Stimulated activated effector memory CD8-positive, alpha-beta T cell treated with anti-CD3 and anti-CD28 coated beads, Interleukin-12 subunit alpha, Interleukin-12 subunit beta, amount 100 ng/mL, for 72 hours (primary cell): ENCODE measurements at places on chromosomes 7 and 10.
A peak's percentile ranks its signal among the peaks of the same experiment; 100 is the strongest.

DNA sequence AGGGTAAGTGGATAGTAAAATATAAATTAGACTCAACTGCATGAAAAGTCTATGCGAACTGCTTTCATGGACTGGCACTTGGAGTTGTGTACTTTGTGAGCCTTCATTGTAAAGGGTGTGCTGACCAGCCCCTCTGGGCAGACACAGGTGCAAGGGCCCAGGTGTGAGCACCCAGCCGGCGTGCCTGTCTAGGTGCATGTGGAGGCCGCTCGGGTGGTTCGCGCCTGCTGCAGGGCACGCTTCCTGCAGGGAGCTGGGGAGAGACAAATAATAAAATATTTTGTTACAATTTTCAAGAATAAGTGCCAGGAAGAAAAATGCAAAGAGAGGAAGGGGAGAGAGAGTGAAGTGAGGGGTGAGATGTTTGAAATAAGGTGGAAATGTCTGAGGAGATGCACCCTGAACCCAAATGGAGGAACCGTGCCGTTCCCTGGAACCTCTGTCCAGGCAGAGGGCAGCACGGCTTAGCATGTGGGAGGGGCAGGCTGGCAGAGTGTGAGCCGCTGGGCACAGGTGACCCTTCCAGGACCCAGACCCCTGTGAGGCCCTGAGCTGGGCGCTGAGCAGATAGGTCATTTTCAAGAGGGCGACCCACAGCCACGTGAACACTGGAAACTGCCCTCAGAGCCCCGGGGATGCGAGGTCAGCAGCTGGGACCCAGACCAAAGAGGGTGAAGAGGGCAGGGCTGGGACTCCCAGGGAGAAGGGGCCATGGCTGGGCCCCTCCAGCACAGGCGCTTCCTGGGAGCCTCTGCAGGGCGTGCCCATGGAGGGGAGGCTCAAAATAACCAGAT, 28.7 kb downstream of the RNF32 start:
- no peak for DNase-seq

GRCh38 chr10:59085054-59085453, 91.4 kb upstream of the PHYHIPL start:
- no peak for DNase-seq

GRCh38 chr7:4124556-4125477, 557.3 kb upstream of the FOXK1 start:
- DNase-seq: no peak

DNA sequence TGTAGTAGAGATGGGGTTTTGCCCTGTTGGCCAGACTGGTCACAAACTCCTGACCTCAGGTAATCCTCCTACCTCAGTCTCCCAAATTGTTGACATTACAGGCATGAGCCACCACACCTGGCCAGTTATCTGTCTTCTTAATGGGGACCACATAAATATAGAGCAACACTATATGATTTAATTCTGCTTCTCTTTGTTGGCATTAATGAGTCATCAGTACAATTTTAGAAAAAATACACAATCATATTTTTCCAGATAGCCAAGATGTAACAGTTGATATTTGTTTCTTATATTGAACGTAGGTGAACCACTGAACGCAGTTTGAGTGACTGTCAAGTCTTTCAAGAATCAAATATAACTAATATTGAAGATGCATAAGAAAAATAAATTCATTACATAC, 48.5 kb downstream of the LCOR start:
- DNase-seq: no peak

GRCh38 chr7:101691822-101692384, 62.8 kb upstream of the MYL10 start:
- DNase-seq: no peak

DNA sequence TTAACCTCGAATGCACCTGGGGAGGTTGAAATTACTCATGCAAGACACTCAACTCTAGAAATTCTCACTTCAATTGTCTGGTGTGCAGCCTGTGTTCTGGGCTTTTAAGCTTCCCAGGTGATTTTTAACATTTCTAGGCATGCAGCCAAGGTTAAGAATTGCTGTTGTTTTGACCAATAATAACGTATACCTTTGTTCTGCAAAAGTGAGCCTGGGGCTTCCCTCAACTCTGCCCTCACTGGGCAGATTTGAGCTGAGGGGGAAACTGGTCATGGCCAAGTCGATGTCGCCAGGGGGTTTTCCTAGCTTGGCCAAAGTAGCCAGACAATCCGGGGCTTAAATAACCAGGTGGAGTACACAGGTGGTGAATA, 568 bp downstream of the PRSS2 start:
- DNase-seq: no peak

DNA sequence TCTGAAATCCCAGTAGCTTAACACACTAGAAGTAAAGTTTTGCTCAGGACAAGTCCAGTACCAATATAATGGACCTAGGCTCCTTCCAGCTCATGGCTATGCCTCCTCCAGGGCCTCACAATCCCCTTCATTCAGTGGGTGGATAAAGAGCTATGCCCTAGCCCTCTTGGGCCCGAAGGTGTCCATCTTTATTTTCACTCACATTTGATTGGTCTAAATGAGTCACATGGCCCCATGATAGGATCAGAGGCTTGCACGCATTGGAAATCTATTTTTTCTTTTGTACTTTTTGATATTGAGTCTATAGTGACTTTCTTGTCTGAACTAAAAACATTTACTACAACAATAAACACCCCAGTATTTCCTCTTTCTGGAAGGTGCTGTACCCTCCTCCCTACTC, 202.6 kb upstream of the CTBP2 start:
- no peak for DNase-seq

GRCh38 chr10:241966-242643, 106.8 kb downstream of the ZMYND11 start:
- DNase-seq: no peak

DNA sequence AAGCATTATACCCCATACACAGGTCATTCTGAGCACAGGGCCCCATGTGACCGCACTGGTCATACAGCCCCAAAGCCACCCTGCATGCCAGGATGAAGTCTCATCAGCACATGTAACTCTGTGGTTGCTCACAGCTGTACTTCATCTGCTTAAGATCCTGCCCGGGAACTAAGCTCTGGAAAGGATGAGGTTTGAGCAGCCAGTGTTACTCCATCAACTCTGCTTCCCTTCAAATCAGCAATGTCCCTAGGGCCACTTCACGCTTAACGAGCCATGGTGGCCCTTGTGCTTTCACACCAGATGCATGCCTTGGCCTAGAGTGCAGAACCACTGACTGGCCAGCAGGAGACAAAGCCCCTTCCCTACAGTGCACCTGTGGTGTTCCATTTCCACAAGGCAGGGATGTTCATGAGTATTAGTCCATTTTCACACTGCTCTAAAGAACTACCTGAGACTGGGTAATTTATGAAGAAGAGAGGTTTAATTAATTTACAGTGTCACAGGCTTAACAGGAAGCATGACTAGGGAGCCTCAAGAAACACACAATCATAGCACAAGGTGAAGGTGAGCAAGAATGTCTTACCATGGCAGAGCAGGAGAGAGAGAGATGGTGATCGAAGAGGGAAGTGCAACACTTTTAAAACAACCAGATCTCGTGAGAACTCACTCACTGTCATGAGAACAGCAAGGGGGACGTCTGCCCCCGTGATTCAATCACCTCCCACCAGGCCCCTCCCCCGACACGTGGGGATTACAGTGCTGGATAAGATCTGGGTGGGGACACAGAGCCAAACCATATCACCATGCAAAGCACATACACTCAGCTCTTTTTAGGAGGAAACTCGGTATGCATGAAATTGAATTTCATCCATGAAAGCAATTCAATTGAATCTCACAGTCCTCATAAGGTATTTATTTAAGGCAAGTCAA, 149.0 kb upstream of the CDCA7L start:
- DNase-seq: no peak

- no peak for DNase-seq
Measured at GRCh38 chr7:2482725-2483451, 6.7 kb upstream of the GRIFIN start.

GRCh38 chr10:1966712-1967376, 229.5 kb upstream of the ADARB2 start:
- no peak for DNase-seq

- no peak for DNase-seq
Measured at GRCh38 chr7:70237831-70238575, 639.7 kb downstream of the AUTS2 start.

- no peak for DNase-seq
Measured at GRCh38 chr7:26891400-26892350, 27.3 kb upstream of the SKAP2 start.

GRCh38 chr10:30671026-30671616, 41.6 kb upstream of the LYZL2 start:
- no peak for DNase-seq

GRCh38 chr10:19629567-19629966, 186.7 kb upstream of the PLXDC2 start:
- no peak for DNase-seq

GRCh38 chr10:107083388-107084009, 81.0 kb downstream of the SORCS1 start:
- DNase-seq: no peak

GRCh38 chr10:89367529-89367928, 10.3 kb upstream of the IFIT1B start:
- DNase-seq: no peak

DNA sequence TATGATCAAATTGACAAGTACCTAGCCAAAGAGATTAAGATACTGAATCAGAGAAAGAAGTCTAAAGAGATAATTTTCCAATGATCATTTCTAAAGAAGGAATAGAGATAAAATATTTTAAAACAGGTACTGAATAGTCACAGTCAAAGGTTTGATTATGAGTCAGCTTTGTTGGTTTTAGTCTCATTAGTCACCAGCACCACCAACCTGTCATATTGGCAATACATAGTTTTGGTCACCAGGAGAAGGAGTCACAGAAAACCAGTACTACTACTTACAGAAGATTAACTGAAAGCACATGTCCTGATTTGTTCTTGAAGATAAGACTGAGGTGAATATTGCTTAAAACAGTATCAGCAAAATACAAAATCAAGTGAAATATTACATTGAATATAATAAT, 34.6 kb downstream of the ZEB1 start:
- no peak for DNase-seq

DNA sequence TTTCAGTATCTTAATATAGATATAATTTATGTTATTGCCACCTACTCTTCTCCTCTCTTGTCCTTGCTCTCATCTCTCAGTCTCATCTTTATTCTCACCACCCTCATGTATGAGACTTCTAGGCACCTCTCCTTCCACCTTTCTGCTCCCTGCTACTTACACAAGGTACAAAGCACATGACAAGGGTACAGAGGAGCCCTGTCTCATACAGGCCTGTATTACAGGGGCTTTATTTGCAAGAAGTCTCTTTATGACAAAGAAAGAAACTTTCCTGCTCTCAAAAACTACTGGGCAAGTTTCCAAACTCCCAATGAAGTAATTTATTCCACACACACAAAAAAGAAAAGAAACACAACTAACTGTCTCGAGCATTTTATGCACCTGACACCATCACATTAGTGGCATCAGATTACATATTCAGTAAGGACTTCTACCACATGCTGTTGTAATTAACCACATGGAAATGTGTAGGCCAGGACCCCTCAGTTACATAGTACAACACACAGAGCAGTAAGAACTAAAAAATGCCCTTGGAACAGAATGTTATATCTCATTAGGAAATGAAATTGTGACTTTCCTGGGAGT, 253.1 kb downstream of the FZD1 start:
- no peak for DNase-seq

GRCh38 chr10:133161486-133162109, 1.6 kb downstream of the KNDC1 start:
- DNase-seq: no peak

DNA sequence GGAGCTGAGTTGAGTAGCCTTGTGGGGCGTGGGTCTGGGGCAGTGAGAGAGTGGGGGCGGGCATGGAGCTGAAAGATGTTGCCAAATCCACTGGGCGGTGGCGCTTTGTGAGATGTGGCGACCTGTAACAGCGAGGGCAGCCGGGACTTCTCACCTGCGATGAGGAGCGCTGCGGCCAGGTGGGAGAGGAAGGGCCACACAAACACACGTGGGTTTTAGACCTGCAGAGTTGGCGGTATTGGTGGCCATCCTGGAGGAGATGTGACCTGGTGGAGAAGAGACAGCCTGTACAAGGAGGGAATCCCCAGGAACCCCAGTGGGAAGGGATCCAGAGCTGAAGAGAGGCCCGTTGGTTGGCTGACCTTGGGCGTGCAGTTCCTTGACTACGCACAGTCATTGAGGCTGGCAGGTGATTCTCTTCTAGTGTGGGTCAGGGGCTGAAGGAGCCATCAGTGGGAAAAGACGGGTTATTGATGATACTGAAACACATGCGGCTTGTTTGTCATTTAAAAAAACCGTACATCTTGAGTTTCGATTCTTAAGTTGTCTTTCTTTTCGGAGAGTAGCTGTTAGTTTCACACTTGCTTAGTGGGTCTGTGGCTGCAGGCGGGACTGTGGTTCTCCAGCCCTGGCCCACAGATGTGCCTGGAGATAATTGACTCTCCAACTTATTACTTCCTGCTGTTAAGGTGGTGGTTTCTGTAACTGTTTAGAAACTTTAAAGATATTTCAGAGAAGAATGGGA, 2.4 kb downstream of the CHST12 start:
- peak; percentile 83 for DNase-seq

- DNase-seq: no peak
Measured at GRCh38 chr10:131693766-131694165, 207.0 kb upstream of the PPP2R2D start.

- DNase-seq: no peak
Measured at GRCh38 chr7:271266-272107, 18.5 kb upstream of the FOXL3 start.

DNA sequence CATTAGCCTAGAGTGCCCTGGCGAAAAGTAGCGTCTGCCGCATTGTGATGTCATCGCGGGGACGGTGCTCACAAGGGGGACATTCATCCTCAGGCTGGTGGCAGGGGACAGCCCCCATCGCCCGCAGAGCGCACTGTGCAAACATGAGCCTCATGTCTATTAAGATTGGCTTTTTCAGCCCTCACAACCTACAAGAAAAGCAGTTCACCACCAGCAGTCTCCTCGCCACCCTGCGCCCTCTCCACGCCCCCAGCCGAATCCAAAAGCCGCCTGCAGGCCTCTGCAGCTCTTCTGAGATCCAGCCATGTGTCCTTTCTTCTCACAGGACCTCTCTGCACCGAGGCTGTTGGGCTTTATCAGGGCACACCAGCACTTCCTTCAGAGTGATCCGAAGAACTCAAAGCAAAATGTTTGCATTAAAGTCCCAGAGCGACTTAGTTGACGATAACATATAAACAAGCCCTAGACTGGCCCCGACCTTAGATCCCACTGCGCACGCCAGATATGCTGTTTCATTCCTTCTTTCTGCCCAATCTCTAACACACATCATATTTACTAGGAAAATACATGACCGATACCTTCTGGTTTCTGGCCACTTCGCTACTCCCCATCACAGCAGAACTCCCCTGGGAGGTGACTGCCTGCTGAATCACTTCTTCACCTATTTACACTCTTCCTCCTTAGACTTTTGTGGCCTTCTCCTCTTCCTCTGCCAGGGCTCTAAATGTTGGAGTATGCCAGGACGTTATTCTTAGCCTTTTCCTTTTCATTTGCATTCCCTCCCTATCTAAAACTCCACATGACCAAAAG, 206.0 kb upstream of the SH2B2 start:
- no peak for DNase-seq

- no peak for DNase-seq
Measured at GRCh38 chr7:142377567-142377966, 119.7 kb upstream of the PRSS58 start.
